Left ventricle myocardium superior (tissue), 1 donor: ENCODE measurements at places on chromosomes 1 and 21. TPM values are rescaled to one million over a fixed set of nuclear protein-coding genes. Genes with fewer than 3 reads are reported as not detected.

The EXTL1 gene
- total RNA-seq: 15.8 TPM

The SKI gene
- 35.3 TPM for total RNA-seq

The SPATA45 gene
- total RNA-seq: not detected

The MYOCOS gene
- not detected for total RNA-seq

The SPRR2E gene
- total RNA-seq: not detected

The SLC1A7 gene
- 0.32 TPM for total RNA-seq

The UQCRHL gene
- total RNA-seq: 6.0 TPM

The TLCD4 gene
- total RNA-seq: 59.6 TPM

The GPATCH4 gene
- total RNA-seq: 14.1 TPM

The LCE7A gene
- total RNA-seq: not detected

The HOOK1 gene
- 10.7 TPM for total RNA-seq

The ITPKB gene
- total RNA-seq: 19.5 TPM

The KRTAP12-3 gene
- total RNA-seq: not detected

The ABCG1 gene
- 11.1 TPM for total RNA-seq

The TRPM2 gene
- total RNA-seq: 1.5 TPM

The SH3BP5L gene
- 20.1 TPM for total RNA-seq

The KRTAP13-2 gene
- total RNA-seq: not detected

The IFI44L gene
- total RNA-seq: 6.5 TPM

The KRTAP10-3 gene
- total RNA-seq: not detected
